ENCODE measurements at places on chromosomes 7 and 10.
A peak's percentile ranks its signal among the peaks of the same experiment; 100 is the strongest.

- no peak for DNase-seq
Observed at GRCh38 chr10:20007426-20007825, 191.2 kb downstream of the PLXDC2 start.

DNA sequence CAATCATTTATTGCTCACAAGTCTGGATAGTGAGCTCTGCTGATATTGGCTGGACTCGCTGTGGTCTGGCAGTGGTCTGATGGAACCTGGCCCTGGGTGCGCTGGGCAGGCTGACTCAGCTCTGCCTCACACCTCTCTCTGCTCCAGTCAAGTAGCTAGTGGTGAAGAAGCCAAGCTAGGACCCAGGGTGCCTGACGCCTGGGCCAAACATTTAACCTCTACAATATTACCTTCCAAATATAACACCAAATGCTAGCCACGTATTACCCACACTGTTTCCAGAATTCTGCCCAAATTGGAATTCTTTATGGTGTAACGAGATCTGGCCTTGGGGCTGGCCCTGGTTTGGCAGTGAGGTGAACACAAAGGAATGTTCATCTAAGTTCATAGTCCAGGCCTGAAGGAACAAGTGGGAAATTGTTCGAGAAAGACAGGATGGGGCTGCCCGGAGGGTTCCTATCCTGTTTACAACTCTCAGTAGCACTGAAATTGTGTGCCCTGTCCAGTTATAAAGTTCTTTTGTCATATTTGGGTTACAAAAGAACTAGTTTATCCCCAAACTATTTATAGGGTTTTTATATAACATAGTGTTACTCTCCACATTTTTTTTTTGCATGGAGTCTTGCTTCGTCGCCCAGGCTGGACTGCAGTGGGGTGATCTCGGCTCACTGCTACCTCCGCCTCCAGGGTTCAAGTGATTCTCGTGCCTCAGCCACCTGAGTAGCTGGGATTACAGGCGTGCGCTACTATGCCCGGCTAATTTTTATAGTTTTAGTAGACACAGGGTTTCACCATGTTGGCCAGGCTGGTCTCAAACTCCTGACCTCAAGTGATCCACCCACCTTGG lies 16.3 kb downstream of the OR2AE1 start:
- no peak for DNase-seq

- DNase-seq, result no peak
Observed at GRCh38 chr7:158374146-158374545, 213.5 kb downstream of the PTPRN2 start.

DNA sequence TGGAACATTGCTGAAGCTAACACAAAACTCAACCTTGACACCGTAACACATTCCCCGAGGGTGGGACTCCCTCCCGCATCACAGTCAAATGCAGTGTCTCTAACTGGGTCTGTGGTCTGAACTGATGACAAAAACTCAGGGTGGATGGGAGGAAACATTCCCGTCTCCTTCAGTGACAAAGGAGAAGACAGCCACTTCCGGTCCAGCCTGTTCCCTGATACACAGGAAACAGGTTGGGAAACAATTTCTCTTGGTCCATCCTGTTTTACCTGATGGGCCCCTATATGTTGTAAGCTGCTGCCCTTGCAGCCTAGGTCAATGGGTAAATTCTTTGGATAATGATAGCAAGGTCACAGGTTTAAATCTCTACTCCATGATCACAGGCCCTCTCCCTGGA lies 20.4 kb downstream of the SLC13A4 start:
- no peak for DNase-seq

- no peak for DNase-seq
Observed at GRCh38 chr10:12445701-12446334, 96.5 kb downstream of the CAMK1D start.

DNA sequence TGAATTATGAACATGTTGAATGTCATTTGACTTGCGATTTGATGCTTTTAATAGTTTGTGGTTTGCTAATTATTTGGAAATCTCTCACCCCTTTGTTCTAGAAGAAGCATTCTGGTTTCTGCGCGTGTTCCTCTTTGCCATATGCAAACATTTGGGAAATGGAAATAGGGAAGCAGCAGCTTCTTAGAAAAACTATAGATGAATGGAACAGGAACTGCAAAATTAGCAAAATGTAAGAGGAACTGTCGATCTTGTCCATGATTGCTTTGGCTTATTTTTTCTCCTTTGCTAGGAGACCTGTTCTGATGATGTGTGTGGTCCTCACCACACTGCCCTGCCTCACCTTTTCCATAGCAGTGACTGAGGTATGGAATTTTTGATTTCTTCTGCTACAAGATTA lies 19.0 kb downstream of the TMEM236 start:
- DNase-seq, result no peak

DNA sequence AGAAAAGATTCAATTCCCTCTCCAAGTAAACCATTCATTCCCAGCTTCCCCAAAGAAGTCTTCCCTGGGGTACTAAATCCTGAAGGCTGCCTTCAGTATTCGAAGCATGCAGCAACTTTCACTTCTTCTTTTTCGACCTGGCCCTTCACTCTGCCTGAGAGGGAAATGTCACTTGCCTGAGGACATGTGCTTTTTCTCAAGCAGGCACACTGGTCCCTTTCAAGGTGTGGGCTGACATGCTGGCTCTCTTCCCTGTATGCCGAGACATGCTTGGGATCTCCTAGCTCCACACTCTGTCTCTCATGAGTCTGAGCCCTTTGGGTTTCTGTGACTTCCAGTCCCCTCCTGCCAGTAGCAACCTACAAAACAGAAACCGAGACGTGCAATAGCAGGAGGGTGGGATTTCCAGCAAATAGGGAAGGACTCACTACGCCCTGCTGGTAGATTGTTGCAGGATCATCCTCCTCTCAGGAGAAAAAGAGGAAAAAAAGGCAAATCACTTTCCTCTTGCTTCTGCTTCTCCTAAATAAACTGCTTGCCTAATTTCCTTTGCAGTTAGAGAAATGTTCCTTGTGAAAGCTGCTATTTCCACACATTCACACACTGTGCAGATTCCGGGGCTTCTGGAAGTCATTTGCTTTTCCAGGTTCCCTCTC lies 33.5 kb downstream of the FIGNL1 start:
- DNase-seq, result no peak

GRCh38 chr10:49010295-49010694 lies 70.7 kb upstream of the LRRC18 start:
- no peak for DNase-seq

DNA sequence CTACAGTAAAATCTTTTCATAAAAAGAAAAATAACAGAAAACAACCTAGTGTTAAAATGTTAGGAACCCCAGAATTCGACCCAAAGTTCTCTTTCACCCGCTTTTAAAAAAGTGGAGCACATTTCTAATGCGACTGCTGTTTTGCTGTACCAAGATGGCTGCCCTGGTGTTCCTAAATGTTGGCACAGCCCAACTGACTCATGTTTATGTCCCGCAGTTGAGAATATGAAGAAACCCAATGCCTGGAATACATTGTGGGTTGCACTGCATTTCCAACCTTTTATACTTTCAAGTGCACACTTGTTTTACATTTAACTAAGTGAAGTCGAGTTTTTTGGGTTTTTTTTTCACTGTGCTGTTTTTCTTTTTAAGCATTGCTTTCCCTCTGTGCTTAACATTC lies 944 bp downstream of the STEAP1B start:
- no peak for DNase-seq

DNA sequence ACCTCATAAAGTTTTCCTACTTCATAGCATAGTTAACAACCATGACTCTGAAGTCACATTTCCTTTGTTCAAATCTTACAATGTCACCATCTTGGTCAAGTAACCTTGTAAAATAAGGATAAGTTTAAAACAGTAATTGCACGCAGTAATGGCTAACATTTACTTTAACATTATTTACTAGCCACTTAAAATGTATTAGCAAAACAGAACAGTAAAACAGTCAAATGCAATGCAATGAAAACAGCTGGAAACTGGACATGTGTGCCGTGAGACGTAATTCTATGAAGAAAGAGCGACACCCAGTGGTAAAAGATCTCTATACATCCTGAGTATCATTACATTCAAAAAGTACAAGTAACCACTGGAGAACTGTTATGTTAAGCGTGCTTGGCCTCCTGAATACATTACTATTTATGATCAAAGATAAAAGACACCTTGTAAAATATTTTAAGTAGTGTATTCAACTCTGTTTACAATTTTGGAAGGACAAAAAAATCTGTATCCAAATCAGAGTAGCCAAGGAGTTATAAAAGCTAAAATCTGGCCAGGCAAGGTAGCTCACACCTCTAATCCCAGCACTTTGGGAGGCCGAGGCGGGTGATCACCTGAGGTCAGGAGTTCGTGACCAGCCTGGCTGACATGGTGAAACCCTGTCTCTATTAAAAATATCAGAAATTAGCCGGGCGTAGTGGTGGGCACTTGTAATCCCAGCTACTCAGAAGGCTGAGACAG lies 27.2 kb downstream of the ATE1 start:
- DNase-seq, result no peak

- DNase-seq, result no peak
Observed at GRCh38 chr7:1716263-1717094, 46.4 kb downstream of the ELFN1 start.

GRCh38 chr10:97593421-97593820 lies 3.9 kb downstream of the C10orf62 start:
- no peak for DNase-seq

GRCh38 chr10:3102720-3103427 lies 35.5 kb downstream of the PFKP start:
- no peak for DNase-seq

DNA sequence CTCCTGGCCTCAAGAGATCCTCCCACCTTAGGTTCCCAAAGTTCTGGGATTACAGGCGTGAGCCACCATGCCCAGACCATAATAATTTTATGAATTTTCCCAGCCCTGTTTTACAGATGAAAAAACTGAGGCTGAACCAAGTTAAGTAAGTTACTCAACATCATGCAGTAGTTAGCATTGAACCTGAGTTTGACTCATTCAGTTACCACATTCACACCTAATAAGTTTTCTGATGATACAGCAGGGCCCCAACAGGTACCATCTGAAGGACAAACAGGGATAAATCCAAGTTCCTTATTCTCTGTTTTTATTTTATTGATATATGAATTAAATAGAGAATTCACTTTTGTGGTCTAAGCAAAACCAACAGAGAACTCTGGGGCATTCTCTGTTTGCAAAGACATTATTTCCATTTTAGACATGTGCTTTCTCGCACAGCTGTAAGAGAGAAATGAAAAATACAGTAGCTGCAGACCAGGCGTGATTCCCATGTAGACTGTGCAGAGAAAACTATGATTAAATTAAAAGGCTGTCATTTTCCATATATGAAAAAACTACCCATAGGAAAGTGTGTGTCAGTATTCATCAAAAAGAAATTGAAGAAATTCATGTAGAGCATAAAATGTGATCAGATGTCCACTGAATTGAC lies 26.6 kb downstream of the APBB1IP start:
- DNase-seq, result no peak

DNA sequence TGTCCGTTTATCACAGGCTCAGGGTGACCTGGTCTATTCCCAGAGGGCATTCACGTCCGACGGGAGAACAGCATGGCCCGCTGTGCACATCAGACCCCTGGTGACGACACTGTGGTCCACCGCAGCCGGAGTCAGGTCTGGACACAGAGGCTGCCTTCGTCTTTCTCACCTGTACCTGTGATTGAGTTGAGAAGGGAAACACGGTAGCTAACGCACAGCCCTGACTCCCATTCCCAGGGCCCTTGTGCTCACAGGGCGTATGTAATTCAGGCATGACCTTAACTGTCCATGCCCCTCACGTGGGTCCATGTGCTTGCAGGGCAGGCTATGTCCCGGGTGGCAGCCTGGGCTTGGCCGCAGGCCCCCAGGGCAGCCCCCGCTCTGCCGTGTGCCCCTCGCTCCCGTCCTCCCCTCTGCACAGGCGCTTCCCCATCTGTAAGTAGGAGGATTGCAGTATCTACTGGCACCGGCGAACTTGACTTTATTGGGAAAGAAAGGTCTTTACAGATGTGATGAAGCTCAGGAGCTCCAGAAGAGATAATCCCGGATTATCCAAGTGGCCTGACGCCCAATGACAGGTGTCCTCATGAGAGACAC lies 221.3 kb upstream of the TCERG1L start:
- DNase-seq, result no peak

- DNase-seq, result peak; percentile 30
Observed at GRCh38 chr7:22488643-22489462, 11.1 kb downstream of the STEAP1B start.

- no peak for DNase-seq
Observed at GRCh38 chr7:157989589-157989988, 598.0 kb downstream of the PTPRN2 start.

GRCh38 chr10:118729200-118729599 lies 25.6 kb downstream of the CACUL1 start:
- DNase-seq, result no peak

DNA sequence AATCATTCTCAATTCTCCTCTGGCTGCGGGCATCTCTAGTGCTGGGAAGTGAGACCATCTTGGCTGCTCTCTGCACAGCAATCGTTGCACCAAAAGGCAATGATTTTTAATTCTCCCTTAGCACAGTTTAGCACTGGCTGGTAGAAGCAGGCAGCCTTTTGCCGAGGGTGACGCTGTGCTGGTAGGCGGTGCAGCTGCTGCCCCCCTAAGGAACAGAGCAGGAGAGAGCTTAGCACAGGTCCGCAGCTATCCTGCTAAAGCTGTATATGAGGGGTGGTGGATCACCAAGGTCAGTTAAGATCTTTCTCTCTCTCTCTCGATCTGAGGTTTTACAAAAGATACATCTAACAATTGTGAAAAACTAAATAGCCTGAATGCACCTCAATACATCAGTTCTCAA lies 390.1 kb downstream of the GATA3 start:
- peak; percentile 6 for DNase-seq

DNA sequence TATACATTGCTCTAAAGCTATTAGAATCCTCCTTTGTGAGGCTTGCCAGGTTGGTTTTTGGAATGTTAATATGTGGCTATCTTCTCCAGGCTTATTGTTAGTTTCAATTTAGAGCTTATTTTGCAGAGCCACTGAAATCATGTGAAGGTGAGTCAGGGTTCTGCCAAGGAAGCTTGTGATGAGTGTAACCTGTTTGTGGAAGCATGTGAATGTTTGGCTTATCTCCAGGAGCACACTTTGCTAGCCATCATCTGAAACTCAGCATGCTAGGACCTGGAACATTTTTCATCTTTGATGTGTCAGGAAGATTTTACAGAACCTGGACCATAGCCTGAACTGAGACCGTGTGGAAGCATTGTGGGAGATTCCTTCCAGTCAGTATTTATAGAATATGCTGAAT lies 197.3 kb downstream of the PPP1R9A start:
- no peak for DNase-seq

- DNase-seq, result no peak
Observed at GRCh38 chr10:926075-926698, 5.3 kb downstream of the LARP4B start.

Data from stimulated activated CD8-positive, alpha-beta memory T cell treated with anti-CD3 and anti-CD28 coated beads, Interleukin-2, amount 100 ng/mL, for 48 hours (primary cell).